ENCODE measurements at places on chromosomes 12 and 14.

DNA sequence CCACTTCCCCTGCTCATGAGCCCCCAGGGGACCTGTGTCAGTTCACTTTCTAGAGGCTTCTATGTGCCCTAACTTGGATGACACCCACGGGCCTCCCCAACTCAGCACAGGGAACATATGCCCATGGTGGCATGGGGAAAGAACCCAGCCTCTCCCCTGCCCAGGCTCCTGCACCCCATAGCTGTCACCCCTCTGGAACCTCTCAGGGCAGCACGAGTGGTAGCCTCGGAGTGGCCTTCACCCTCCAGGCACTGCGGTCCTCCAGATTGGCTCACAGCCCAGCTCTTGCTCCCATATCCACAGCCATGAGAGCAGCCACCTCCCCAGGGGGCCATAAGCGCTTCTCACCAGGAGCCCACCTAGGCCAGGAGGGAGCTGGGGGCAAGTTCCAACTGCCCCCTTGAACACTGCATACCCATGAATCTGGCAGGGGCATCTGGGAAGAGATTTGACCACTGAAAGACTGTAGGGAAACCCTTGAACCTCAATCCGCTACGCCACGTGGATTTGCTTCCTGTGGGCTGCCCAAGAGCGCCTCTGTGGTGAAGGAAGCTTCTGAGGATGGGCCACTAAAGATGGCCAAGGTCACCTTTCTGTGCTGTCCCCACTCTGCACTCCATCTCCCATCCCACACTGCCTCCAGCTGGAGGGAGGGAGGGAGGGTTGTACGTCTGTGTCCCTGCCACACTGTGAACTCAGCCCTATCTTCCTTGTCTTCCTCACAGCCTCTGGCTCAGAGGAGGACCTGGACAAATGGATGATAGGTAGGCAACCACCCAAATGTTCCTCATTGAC is 11.9 kb downstream of the PLD4 start:
- H3K4me3 ChIP-seq, result no peak overlapping the region
- DNase-seq, result no peak
- no peaks in the 10 kb centered on the region for H3K27me3 ChIP-seq
- H3K4me1 ChIP-seq, result peaks cover 17% of the 10 kb centered on the region
- no peak overlapping the region for H3K27ac ChIP-seq
- no peaks in the 10 kb centered on the region for H3K36me3 ChIP-seq

- H3K4me1 ChIP-seq, result peaks cover 4% of the 10 kb centered on the region
- H3K27me3 ChIP-seq, result no peaks in the 10 kb centered on the region
- H3K27ac ChIP-seq, result no peak overlapping the region
- no peak overlapping the region for H3K4me3 ChIP-seq
Observed at GRCh38 chr14:35879654-35880249, 53.6 kb downstream of the BRMS1L start.

GRCh38 chr12:126343321-126343720 is 1278.1 kb downstream of the AACS start:
- no peak overlapping the region for H3K4me3 ChIP-seq
- no peaks in the 10 kb centered on the region for H3K4me1 ChIP-seq
- DNase-seq, result no peak
- no peak overlapping the region for H3K27ac ChIP-seq
- H3K27me3 ChIP-seq, result no peaks in the 10 kb centered on the region

GRCh38 chr14:25908277-25909044 is 689.4 kb downstream of the NOVA1 start:
- H3K27me3 ChIP-seq, result no peaks in the 10 kb centered on the region
- H3K4me3 ChIP-seq, result no peak overlapping the region
- no peaks in the 10 kb centered on the region for H3K36me3 ChIP-seq
- DNase-seq, result no peak
- no peaks in the 10 kb centered on the region for H3K4me1 ChIP-seq

DNA sequence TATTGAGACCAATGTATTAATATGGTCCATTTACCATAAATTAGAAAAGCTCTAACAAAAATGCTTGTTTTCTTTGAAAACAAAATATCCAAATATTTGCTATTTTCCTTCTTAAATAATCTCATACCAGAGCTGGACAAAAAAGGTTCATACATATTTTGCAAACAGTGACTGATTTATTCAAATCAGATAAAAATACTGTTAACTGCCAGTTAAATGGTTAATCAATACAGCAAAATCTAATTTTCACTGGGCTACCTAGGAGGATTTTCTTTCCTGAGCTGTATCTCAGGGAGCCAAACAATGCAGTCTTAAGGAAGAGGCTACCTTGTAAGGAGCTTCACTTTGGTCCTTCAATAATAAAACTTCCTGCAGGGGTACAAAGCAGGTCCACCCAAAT is 2.0 kb downstream of the FERMT2 start:
- peaks cover 16% of the 10 kb centered on the region for H3K4me1 ChIP-seq
- H3K27me3 ChIP-seq, result no peaks in the 10 kb centered on the region
- peak overlapping the region; percentile 89 for H3K4me3 ChIP-seq
- no peak for DNase-seq
- H3K27ac ChIP-seq, result peak overlapping the region; percentile 99

GRCh38 chr14:69591317-69591716 is 16.6 kb upstream of the CCDC177 start:
- H3K4me3 ChIP-seq, result no peak overlapping the region
- no peaks in the 10 kb centered on the region for H3K4me1 ChIP-seq
- H3K27ac ChIP-seq, result no peak overlapping the region
- no peaks in the 10 kb centered on the region for H3K27me3 ChIP-seq
- H3K36me3 ChIP-seq, result no peaks in the 10 kb centered on the region
- no peak for DNase-seq

DNA sequence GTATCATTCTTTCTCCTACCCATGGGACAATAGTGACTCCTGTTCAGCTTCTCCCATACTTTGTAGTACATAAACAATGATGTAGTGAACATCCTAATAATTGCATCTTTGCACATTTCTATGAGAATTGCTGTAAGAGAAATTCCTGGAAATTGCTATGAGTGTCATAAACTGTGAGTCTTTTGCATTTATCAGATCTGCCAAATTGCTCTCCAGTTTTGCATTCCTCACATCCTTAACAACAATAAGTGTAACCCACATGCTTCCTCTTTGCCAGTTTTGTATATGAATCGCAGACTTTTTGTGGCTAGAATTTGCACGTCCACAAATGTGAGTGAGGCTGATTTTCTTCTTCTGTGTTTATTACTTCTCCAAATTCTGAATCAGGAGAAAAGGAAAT is 124.0 kb upstream of the TBX5 start:
- H3K36me3 ChIP-seq, result no peaks in the 10 kb centered on the region
- DNase-seq, result no peak
- no peaks in the 10 kb centered on the region for H3K4me1 ChIP-seq
- H3K27me3 ChIP-seq, result no peaks in the 10 kb centered on the region
- H3K4me3 ChIP-seq, result no peak overlapping the region
- H3K27ac ChIP-seq, result no peak overlapping the region
